ENCODE measurements at places on chromosomes 1 and 21.

GRCh38 chr21:38326899-38327298 lies 70.1 kb downstream of the KCNJ15 start:
- no peaks in the 10 kb centered on the region for H3K27me3 ChIP-seq
- H3K36me3 ChIP-seq: no peaks in the 10 kb centered on the region
- H3K4me3 ChIP-seq: no peak overlapping the region
- peaks cover 4% of the 10 kb centered on the region for H3K4me1 ChIP-seq
- H3K27ac ChIP-seq: no peak overlapping the region

- H3K27ac ChIP-seq: no peak overlapping the region
- H3K27me3 ChIP-seq: no peaks in the 10 kb centered on the region
- no peak for DNase-seq
- H3K4me3 ChIP-seq: no peak overlapping the region
Measured at GRCh38 chr1:79638382-79638781, 631.9 kb upstream of the ADGRL4 start.

GRCh38 chr21:16644685-16645084 lies 868.2 kb upstream of the CXADR start:
- no peaks in the 10 kb centered on the region for H3K27me3 ChIP-seq
- DNase-seq: no peak
- H3K4me3 ChIP-seq: no peak overlapping the region
- H3K36me3 ChIP-seq: no peaks in the 10 kb centered on the region

GRCh38 chr1:35447278-35447677 lies 109.9 kb downstream of the KIAA0319L start:
- no peak overlapping the region for H3K27ac ChIP-seq
- DNase-seq: no peak
- H3K27me3 ChIP-seq: no peaks in the 10 kb centered on the region
- peaks cover 40% of the 10 kb centered on the region for H3K36me3 ChIP-seq

DNA sequence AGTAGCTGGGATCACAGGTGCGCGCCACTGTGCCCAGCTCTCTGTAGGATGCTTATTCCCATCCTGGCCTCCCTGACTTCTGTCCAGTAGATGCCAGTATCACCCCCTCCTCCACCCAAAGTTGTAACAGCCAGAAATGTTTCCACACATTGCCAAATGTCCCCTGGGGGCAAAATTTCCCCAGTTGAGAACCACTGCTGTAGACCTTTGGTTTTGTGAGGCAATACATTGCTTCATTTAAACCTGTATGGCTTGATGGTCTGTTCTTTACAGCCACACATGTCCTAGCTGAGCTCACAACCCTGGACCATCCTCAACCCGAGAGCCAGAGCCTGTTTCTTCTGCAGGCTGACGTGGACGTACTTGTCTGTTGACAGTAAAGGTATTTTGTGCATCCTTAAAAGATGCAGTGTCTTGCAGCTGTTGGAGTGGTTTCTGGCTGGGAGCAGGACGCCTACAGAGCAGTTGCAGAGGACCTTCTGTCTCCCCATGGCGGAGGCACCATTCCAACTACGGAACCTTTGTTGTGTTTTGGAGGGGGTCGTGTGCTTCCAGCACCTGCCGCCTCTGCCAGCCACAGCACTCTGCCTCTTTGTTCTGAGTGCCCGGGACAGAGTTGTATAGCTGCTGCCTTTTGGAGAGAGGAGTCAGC lies 26.6 kb downstream of the DOP1B start:
- H3K4me3 ChIP-seq: no peak overlapping the region
- H3K36me3 ChIP-seq: no peaks in the 10 kb centered on the region
- DNase-seq: no peak
- no peaks in the 10 kb centered on the region for H3K4me1 ChIP-seq
- no peak overlapping the region for H3K27ac ChIP-seq

- no peak overlapping the region for H3K4me3 ChIP-seq
- H3K27me3 ChIP-seq: no peaks in the 10 kb centered on the region
- no peak overlapping the region for H3K27ac ChIP-seq
- no peaks in the 10 kb centered on the region for H3K4me1 ChIP-seq
- DNase-seq: no peak
Measured at GRCh38 chr1:197663162-197663953, 111.9 kb downstream of the DENND1B start.

- no peak overlapping the region for H3K27ac ChIP-seq
- H3K4me1 ChIP-seq: no peaks in the 10 kb centered on the region
- DNase-seq: no peak
- no peaks in the 10 kb centered on the region for H3K27me3 ChIP-seq
- H3K4me3 ChIP-seq: no peak overlapping the region
Measured at GRCh38 chr1:11286735-11287410, 13.9 kb downstream of the UBIAD1 start.

GRCh38 chr1:2984399-2985061 lies 36.7 kb upstream of the ACTRT2 start:
- H3K4me1 ChIP-seq: no peaks in the 10 kb centered on the region
- no peak for DNase-seq
- no peaks in the 10 kb centered on the region for H3K27me3 ChIP-seq
- H3K36me3 ChIP-seq: no peaks in the 10 kb centered on the region
- no peak overlapping the region for H3K27ac ChIP-seq
